ENCODE measurements at places on chromosomes 1 and 21.

GRCh38 chr1:193417945-193418744 lies 231.7 kb upstream of the B3GALT2 start:
- DNase-seq: no peak

DNA sequence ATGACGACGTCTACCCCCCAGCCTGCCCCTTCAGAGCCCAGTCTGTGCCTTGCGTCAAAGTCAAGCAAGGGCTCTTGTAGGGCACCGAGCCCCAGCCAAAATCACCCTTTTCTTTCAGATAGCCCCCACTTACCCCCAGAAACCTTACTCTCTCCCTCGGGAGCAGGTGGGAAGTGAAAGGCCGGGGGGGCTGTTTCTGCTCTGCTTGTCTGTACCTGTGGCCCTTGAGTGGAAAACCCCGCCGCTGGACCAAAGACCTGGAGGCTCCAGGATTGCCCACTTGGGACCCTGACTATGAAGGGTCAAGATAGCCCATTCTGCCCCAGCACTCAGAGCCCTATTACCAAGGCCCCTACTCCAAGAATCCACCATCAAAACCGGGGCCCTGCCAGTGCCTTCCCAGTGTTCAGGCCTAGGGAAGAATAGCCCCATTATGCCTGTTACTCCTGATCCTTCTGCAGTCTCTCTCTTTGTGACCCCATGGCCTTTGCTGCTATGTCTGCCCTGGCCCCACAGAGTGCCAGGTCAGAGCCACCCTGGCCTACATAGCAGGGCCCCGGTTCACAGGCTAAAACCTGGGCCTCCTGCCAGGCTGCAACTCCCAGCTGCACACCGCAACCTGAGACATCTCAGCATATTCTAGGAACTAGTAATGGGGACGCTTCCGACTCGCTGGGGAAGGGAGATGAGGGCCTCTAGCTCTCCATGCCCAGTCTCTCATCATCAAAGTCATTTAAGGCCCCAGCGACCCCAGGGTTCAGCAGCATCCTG lies 22.2 kb upstream of the HPDL start:
- DNase-seq: no peak

GRCh38 chr1:175237389-175237788 lies 44.8 kb upstream of the KIAA0040 start:
- DNase-seq: no peak

DNA sequence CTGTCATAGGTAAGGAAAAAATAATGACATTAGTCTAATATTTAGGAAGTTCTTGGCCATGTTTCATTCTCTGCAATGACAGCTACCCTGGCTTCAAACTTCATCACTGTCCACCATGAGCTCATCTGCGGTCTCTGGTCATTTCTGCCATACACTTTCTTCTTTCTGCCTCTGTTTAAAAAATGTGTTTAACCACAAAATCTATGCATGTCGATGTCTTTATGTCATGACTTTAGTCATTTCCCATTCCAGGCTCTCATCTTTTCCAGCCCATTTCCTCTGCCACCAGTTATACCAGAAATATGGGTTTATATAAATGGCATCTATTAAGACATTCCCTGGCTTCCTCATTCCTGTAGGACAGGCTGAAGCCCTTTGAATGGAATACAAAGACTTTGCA lies 68.5 kb upstream of the DUSP10 start:
- no peak for DNase-seq

- no peak for DNase-seq
These were observed 48.7 kb upstream of the ZC3H11B start for GRCh38 chr1:219661464-219662092.

DNA sequence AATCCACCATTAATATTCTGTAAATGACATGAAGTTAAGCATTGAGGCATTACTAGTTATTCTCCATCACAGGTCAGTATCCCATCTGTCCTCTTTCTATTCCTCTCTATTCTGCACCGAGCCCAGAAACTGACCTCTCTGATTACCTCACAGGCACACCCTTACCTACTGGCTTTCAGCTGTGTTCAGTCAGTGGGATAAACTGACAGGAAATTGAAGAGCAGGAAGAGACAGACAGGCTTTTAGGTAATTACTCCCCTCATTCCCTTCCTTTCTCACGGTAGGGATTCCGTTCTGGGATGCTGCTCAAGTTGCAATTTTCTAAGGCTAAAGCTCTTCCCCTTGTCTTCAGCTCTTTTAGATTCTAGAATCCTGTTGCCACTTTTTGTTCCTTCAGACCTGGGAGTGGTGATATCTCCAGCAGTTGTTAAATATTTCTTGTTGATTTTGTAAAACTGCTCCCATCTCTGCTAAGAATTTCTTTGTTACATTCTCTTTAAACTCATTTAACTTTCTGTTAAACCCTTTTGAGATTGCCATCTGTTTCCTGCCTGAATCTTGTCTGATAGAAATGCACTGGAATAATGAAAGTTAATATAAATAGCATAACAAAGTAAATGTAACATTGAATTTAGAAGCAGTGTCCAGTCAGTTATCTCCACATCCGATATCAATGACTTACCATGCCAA lies 1063.4 kb downstream of the PLA2G4A start:
- DNase-seq: no peak

DNA sequence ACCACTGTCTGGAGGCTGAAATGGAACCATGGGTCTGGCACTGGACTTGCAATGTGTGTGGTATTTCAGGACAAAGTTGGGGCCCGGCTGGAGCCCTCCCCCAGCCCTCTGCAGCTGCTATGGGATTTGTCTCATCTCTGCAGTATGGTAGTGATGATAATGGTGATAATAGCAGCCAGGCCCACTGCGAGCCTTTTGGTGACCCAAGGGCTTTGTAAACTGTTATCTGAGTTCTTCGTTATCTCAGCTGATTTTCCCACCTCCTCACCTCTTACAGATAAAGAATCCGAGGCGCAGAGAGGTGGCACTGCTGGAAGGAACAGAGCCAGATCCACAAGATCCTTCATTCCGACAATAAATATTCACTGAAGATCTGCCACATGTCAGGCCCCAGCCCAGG lies 11.7 kb upstream of the WNT4 start:
- DNase-seq: no peak

- DNase-seq: no peak
These were observed 24.9 kb upstream of the CR1L start for GRCh38 chr1:207619871-207620542.

- no peak for DNase-seq
These were observed 22.9 kb upstream of the HNRNPU start for GRCh38 chr1:244887281-244887680.

DNA sequence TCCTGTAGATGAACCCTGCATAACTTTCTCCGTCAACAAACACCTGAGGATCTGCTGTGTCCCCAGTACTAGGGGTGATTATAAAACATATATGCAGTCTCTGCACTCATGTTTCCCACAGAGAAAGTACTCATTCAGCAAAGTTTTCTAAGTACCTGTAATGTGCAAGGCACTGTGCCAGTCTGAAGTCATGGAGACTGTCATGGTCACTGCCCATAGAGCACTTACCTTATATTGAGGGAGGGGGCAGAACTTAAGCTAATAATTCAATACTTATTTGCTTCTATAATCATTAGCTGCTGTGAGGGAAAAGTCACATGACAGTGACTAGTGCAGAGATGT lies 41.2 kb downstream of the MAP3K21 start:
- no peak for DNase-seq

DNA sequence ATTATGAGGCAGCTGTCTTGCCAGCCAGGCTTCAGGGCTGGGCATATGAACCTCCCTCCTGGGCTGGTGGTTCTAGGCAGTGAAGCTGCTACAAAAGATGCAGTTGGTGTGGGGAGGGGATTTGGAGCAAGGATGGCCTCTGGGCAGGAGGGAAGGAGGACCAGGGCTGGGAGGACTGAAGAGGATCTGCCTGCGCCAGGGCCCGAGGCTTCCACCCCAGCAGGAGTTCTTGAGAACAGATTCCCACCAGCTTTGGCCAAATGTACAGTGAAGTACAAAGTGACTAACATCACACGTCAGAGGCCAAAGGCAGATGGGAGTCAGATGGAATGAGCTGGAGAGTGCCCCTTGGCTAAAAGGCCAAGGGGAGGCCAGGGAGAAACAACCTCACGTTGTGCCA lies 62.4 kb downstream of the DDX20 start:
- no peak for DNase-seq

GRCh38 chr1:52054496-52055065 lies 410 bp downstream of the TXNDC12 start:
- no peak for DNase-seq

Measured in GOT3 (cell line).